ENCODE measurements at places on chromosomes 2 and 18.

GRCh38 chr18:62384610-62385097 is 59.5 kb downstream of the TNFRSF11A start:
- no peak for DNase-seq

GRCh38 chr2:191927991-191928390 is 81.1 kb upstream of the CAVIN2 start:
- peak; percentile 38 for DNase-seq

DNA sequence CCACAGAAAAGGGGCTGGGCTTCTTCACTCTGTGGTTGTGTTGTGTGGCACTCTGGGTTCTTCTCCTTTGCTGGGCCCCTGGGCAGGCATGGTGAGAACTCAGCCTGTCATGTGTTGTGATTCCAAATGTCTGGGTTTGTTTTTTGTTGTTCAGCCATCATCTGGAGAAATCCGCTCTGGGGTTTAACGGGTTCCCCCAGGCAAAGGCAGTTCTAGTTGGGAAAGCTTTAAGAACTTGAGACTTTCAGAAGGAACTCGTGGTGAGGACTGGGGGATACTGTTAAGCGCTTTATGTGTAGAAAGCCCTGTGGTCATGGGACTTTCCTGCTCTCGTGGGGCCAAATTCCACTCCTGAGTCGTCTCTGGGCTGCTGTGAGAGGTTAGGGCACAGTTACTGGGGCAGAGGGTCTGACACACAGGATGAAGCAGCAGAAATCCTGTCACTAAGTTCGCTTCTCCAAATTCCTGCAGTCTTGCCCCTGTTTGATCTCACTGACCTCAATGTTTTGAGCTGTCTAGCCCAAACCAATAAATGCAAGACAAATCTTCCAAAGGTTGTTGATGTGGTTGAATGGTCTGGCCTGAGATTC is 87.7 kb downstream of the RAPGEF4 start:
- no peak for DNase-seq

GRCh38 chr2:9897331-9897737 is 54.1 kb downstream of the TAF1B start:
- no peak for DNase-seq

DNA sequence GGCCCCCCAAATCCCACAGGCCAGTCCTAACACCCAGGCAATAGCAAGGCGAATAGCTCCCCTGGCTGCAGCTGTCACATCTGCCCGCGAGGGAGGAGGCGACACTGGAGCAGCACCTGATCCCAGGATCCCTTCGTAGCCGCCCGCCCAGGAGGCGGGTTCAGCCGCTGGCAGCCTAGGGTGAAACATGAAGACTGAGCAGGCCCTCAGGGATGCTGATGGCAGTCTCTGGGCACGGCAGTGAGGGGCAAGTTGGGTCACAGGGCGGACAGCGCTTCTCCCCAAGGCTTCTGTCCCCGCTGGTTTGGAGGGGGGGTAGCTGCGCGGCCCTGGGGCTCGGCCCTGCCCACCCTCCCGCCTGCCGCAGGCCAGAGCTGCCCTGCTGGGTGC is 1.9 kb downstream of the DNMT3A start:
- peak; percentile 3 for DNase-seq

- no peak for DNase-seq
Observed at GRCh38 chr18:77271576-77272481, 22.2 kb downstream of the GALR1 start.

- DNase-seq = no peak
Observed at GRCh38 chr18:789397-789796, 22.6 kb downstream of the YES1 start.

GRCh38 chr18:11020877-11021414 is 128.4 kb downstream of the PIEZO2 start:
- no peak for DNase-seq

GRCh38 chr2:171086352-171087290 is 74.1 kb downstream of the TLK1 start:
- no peak for DNase-seq

- no peak for DNase-seq
Observed at GRCh38 chr2:111135910-111136297, 15.2 kb downstream of the BCL2L11 start.

- DNase-seq = no peak
Observed at GRCh38 chr2:19860022-19860421, 41.8 kb downstream of the TTC32 start.

DNA sequence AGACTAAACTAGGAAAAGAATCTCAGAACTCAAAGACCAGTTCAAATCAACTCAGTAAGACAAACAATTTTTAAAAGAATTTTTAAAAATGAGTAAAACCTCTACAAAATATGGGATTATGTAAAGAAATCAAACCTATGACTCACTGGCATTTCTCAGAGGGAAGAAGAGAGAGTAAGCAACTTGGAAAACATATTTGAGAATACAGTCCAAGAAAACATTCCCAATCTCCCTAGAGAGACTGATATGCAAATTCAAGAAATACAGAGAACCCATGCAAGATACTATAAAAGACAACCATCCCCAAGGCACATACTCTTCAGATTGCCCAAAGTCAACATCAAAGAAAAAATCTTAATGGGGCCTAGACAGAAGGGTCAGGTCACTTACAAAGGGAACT is 162.7 kb downstream of the WDPCP start:
- no peak for DNase-seq

DNA sequence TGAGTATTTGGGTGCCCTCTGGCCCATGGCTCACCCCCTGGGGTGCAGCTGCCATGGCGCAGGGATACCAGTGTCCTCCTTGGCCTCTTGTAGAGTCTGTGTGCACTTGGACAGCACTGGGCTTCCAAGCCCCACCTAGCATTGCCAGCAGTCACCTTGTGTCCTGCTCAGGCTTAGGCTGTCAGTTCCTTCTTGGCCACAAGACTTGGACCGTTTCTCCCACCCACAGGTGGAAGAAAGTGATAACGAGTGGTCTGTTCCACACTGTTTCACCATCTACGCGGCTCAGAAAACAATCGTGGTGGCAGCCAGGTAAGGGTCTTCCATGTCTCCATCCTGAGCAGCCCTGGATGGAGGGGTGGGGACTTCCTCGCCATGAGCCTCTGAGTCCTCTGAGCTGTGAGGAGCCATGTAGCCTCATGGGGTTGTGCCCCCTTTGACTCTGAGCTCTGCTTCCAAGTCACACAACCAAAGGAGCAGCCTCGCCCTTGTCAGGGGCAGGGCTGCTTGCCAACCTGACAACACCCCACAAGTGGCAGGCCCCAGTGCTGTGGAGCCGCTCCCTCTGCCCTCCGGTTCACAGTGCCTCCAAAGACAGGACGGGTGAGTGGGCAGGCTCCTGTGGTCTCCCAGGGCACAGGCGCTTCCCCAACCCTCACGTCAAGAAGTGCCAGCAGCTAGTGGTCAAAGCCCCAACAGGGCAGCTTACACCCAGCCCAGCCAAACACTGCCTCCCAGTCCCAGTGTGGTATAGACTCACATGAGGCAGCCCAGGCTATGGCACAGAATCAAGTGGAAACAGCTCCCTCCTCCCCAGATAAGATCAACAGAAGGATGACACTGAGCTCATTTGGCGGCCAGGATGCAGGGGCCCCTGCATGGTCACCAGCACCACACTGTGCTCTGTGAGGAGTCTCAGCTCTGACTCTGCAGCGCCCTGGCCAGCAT is 18.4 kb downstream of the STK25 start:
- DNase-seq = no peak

- no peak for DNase-seq
Observed at GRCh38 chr2:1518331-1518803, 105.1 kb downstream of the TPO start.

- DNase-seq = no peak
Observed at GRCh38 chr2:64317707-64318475, 136.1 kb upstream of the LGALSL start.

- DNase-seq = no peak
Observed at GRCh38 chr2:79159653-79160052, at the start of gene REG3A. REG3A (minus strand) TSS chr2:79159753; CDS start chr2:79159405, 348 bp downstream.

GRCh38 chr18:59155153-59155552 is 15.5 kb downstream of the SEC11C start:
- DNase-seq = no peak

GRCh38 chr2:232321817-232322559 is 56.6 kb upstream of the ALPP start:
- no peak for DNase-seq

GRCh38 chr2:173299764-173300163 is 54.9 kb upstream of the CDCA7 start:
- no peak for DNase-seq

- no peak for DNase-seq
Observed at GRCh38 chr2:209460151-209460761, 36.4 kb downstream of the MAP2 start.

DNA sequence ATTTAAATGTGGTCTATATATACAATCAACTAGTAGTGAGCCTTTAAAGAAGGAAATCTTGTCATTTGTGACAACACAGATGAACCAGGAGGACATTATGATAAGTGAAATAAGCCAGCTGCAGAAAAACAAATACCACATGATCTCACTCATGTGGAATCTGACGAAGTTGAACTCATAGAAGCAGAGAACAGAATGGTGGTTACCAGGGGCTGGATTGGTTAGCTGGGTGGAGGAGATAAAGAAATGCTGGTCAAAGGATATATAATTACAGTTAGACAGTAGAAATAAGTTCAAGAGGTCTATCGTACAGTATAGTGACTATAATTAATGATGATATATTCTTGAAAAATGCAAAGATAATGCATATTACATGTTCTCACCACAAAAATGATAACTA is 267.9 kb downstream of the FBXO15 start:
- DNase-seq = no peak

DNA sequence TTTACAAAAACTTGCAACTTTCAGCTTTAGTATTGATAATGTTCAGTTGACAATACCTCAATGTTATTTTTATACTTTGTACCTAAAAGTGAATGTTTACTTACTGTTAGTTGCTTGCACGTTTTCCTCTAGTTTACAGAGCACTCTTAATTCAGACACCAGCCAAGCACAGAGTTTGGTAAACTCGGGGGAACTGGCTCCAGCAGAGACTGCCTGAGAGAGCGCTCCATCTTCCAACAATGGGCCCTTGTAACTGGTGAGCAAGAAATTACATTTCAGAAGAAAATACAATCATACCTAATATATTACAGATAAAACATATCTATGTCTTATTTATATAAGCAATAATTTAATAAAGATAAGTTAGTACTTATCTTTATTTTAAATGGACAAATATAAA is 3.7 kb downstream of the FAM98A start:
- no peak for DNase-seq

- no peak for DNase-seq
Observed at GRCh38 chr2:161570424-161571050, 53.7 kb upstream of the SLC4A10 start.

DNA sequence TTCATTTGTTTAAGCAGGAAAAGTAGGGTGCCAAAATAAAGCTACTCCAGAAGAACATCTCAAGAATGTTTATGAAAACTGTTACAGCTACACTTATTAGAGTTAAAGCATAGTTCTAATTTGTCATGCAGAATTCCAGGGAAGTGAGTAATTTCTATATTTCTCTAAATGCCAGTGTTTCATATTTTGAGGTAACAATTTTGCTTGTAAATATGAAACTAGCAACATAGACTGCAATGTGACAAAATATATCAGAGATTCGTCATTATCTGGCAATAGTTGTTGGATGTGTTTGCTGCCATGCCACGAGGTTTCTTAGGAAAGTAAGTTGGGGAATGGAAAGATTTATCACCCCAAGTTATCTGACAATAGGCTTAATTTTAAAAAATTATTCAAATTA is 424.1 kb upstream of the ZEB2 start:
- no peak for DNase-seq

GRCh38 chr2:41994233-41994637 is 53.6 kb upstream of the PKDCC start:
- no peak for DNase-seq

- no peak for DNase-seq
Observed at GRCh38 chr2:94923196-94923595, 52.0 kb downstream of the TEKT4 start.

- no peak for DNase-seq
Observed at GRCh38 chr2:82084679-82085392, 1780.3 kb upstream of the LRRTM1 start.

- no peak for DNase-seq
Observed at GRCh38 chr2:207202645-207203044, 36.9 kb upstream of the KLF7 start.

- no peak for DNase-seq
Observed at GRCh38 chr2:110157153-110157793, 41.7 kb upstream of the MALL start.

- no peak for DNase-seq
Observed at GRCh38 chr2:164664070-164664469, 42.8 kb upstream of the GRB14 start.

- no peak for DNase-seq
Observed at GRCh38 chr2:147174824-147175254, 670.0 kb upstream of the ACVR2A start.

DNA sequence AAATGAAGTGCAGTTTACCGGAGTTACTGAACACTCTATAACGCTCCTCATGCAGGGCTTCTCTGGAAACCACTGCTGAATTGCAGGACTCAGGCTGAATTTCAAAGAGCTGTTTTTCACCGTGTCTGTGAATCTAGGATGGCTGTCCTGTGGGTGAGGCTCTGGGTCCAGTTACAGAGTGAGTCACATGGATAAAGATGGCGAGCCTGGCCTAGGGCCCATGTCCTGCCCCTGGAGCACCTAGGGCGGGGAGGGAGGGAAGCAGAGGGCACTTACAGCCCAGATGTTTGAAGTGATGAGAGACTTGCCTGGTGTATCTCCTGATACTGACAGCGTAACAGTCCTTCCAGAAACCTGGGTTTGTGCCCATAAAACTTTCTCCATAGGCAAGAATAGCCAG is 583.0 kb downstream of the IRS1 start:
- no peak for DNase-seq

- DNase-seq = no peak
Observed at GRCh38 chr18:9914334-9914583, 443 bp downstream of the VAPA start.

DNA sequence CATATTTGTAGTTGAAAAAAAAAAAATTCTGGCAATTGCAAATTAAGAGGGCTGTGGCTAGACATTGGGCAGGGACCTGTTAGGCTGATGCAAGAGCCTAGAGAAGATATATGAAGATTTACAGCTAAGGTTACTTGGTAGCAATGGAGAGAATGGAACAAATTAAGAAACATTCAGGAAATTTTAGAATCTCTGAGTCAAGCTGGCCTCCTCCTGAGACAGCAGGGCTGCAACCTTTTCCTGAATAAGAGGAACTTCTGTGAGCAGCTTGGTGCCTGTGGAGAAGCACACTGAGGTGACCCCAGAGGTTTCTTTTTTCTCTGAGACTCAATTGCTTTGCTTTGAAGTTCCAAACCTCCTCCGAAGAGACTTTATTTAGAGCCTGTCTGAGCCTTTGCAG is 118.6 kb upstream of the LRATD1 start:
- no peak for DNase-seq

- DNase-seq = no peak
Observed at GRCh38 chr18:23552505-23552904, 33.8 kb downstream of the NPC1 start.

GRCh38 chr2:150438654-150439053 is 48.8 kb downstream of the RND3 start:
- DNase-seq = no peak

- DNase-seq = no peak
Observed at GRCh38 chr18:70493461-70493860, 204.6 kb downstream of the SOCS6 start.

- DNase-seq = no peak
Observed at GRCh38 chr18:68734308-68734707, 19.4 kb upstream of the TMX3 start.
